Stimulated activated CD4-positive, alpha-beta T cell treated with anti-CD3 and anti-CD28 coated beads, Interleukin-15, amount 100 ng/mL, for 48 hours (primary cell): ENCODE measurements at places on chromosomes 3 and 15.

GRCh38 chr3:132626955-132627354 lies 29.9 kb downstream of the ACKR4 start:
- DNase-seq = no peak

GRCh38 chr3:79258479-79258878 lies 509.3 kb downstream of the ROBO1 start:
- no peak for DNase-seq

GRCh38 chr3:108036984-108037741 lies 53.7 kb downstream of the CD47 start:
- no peak for DNase-seq

DNA sequence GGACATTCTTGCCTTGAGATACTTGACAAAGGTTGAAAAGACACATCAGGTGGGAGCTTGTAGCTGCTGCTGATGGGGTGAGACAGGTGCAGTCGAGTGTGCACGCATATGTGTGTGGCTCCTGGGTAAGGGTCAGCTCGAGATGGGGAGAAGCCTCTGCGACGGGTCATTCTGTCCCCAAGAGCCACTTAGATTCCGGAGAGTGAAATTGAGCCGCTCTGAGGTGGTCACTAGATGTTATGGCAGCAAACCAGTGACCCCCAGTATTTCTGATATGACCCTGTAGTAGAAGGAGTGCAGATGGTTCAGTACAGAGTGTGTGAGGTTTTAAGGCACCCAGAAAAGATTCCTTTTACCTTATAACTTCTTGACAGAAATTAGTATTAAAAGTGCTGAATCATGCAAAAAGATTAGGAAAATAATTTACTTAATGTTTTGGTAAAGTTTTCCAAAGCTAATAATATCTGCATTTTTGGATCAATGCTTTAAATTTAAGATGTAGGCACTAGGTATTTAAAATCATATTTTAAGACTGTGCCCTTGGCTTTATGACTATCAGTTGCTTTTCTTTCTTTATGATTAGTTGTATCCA lies 241.9 kb upstream of the TOPAZ1 start:
- DNase-seq = no peak

- no peak for DNase-seq
Measured at GRCh38 chr3:168116279-168116678, 20.6 kb upstream of the GOLIM4 start.
